Ureter (tissue), 1 donor: ENCODE measurements at places on chromosomes 2 and 18.

GRCh38 chr2:5230444-5230843 lies 461.7 kb upstream of the SOX11 start:
- DNase-seq, result no peak

GRCh38 chr2:44929159-44929734 lies 12.3 kb upstream of the SIX3 start:
- DNase-seq, result no peak

DNA sequence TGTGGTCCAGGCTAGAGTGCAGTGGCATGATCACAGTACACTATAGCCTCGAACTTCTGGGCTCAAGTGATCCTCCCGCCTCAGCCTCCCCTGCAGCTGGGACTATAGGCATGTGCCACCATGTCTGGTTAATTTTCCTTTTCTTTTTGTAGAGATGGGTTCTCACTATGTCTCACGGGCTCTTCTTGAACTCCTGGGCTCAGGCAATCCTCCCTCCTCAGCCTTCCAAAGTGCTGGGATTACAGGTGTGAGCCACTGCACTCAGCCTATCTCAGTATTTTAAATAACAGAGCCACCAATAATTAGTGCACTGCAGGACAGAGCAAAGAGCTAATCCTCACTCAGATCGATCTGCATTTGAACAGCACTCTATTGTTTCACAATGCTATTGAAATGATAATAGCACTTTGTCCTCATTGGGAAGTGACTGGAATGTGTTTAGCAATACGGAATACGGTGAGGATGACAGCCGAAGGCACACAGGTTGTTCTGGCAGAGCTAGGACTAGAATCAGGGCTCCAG lies 335.9 kb downstream of the DLGAP1 start:
- no peak for DNase-seq

DNA sequence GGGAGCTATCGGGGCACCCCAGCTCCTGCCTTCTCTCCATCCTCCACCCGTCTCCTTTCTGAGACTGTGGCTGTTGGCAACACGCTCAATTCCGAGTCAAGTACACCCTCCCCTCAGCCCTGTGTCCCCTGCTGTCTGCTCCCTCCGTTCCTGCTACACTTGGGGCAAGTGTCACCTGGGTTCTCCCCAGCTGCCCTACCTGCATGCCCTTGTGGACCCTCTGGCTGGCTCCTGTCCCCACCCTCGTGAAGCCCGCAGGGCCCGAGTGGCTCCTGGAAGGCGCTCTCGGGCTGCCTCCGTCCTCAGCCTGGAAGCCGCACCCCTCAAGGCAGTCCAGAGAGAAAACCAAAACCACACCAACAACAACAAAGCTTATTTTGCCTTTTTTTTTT lies 33.9 kb downstream of the PDIA6 start:
- DNase-seq, result no peak

DNA sequence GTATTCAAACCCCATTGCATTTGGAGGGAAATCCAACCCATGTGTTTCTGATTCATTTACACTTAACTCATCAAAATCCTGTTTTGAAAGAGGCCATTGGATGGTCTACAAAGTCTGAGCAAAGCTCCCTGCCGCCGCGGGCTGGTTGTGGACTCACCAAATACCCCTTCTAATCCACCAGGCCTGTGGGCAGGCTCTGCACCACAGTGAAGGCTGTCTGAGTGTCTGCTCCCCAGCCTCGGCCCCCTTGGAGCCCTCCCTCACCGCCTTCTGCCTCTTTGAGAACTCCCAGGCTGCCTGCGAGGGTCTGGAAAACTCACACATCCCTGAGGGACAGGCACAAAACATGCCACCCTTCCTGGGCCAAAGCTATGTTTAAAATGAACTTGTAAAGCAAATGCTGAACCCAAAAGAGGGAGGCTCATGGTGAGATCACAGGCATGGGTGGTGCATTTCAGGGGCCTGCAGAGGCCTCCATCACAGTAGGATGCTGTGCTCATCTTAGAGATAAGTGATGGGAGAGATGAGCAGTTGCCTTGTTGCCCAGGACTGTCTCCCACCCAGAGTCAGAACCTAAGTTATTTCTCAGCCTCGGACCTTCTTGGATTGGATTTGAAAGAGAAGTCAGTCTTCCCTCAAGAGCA lies 225.0 kb downstream of the CYP26B1 start:
- DNase-seq, result no peak

DNA sequence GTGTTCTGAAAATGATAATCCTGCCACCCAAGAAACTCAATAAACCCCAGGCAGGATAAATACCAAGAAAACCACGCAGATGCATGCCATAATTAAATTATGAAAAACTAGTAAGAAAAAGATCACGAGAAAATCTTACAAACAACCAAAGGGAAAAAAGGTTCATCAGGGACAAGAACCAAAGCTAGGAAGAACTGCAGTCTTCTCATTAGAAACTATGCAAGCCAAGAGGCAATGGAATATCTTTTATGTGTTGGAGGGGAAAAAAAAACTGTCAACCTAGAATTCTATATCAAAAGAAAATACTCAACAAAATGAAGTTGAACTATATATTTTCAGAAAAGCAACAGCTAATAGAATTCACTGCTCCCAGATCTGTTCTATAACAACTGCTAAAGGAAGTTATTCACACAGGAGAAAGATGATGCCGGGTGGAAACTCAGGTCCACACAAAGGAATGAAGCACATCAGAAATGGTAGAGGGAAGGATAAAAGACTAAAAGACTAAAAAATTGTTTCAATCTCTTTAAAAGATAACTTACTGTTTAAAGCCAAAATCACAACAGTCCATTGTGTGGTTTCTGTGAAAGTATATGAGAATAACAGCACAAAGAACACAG lies 55.0 kb downstream of the NDUFA10 start:
- DNase-seq, result no peak

- DNase-seq, result no peak
Observed at GRCh38 chr2:126878601-126879000, 20.1 kb upstream of the TEX51 start.

DNA sequence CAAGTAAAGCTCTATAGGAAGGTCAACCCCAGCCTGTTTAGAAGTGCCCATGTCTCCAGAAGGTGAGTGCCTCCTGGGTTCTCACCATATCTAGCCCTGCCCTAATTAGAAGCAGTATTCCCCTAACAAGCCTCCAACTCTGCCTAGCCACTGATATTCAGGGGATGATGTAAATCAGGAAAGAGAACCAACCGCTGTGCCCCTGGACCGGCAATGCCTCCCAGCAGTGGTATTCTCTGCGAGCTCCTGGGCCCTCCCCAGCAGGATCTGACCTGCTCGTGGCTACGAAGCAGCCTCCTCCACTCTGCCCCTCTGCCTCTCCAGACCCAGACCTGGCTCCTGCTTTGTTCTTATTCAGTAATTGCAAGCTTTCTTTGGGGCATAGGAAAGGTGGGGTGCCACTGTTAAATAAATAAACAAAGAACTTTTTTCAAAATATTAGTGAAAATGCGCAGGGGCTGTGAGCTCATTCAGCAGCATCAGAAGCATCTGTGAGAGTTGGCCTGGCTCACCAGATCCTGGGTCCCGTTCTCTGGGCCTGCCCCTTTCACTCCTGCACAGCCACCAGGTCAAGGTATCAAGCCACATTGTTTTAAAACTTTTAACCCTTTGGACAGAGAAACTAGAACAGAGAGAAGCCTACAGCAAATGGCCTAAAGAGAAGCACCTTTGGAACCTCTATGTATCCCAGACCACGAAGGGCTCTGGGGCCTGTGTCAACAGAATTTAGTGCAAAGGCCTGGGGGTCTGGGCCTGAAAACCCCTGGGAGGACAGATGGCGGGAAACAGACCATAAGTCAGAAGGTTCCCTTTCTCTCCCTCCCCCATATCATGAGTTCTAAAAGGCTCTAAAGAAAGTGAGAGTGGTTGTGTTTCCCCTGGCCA lies 11.9 kb downstream of the MREG start:
- no peak for DNase-seq

- no peak for DNase-seq
Observed at GRCh38 chr18:59101830-59102414, 37.8 kb upstream of the SEC11C start.

DNA sequence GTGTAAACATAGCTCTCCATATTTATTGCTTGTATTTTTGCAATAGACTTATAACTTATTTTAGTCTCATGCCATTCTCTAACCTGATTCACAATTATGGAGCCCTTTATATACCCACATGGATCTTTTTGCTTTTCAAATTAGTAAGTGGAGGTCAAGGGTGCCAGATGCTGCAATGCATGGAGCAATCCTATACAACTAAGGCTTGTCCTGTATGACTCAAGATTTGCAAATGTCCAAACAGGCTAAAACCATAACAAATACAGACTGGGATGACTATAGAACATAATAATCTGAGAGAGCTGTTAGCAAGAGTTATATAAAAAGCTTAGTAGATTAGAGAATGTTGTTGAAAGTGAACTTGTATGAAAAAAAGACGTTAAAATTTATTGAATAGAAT lies 690.4 kb upstream of the NRXN1 start:
- DNase-seq, result no peak

DNA sequence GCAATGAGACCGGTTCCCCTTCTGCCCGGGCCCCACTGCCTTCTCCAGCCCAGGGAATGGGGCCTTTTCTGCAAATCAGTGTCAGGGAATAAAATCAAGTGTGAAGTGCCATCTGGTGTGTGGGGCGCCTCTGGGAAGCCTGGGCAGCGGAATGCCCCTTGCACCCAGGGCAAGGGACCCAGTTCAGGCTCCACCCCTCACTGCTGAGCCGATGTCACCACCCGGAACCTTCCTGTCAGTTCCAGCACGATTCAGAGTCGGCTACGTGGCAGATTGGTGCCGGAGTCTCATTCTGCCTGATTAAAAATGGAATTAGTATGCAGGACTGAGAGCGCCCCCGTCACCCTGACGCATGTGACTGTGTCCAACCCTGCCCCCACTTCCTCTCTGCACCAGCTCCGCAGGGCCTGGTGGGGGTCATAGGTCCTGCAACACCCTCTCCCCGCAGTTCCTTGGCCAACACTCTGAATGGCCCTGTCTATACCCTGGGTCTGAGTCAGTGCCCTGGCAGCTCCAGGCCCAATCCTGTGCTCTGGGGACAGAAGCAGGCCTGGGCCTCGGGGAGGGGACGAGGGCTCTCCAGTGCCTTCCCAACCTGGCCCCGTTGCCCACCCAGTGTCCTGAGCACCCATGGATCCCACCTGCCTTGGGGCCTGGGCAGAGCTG lies 8.2 kb upstream of the ALPI start:
- DNase-seq, result no peak

DNA sequence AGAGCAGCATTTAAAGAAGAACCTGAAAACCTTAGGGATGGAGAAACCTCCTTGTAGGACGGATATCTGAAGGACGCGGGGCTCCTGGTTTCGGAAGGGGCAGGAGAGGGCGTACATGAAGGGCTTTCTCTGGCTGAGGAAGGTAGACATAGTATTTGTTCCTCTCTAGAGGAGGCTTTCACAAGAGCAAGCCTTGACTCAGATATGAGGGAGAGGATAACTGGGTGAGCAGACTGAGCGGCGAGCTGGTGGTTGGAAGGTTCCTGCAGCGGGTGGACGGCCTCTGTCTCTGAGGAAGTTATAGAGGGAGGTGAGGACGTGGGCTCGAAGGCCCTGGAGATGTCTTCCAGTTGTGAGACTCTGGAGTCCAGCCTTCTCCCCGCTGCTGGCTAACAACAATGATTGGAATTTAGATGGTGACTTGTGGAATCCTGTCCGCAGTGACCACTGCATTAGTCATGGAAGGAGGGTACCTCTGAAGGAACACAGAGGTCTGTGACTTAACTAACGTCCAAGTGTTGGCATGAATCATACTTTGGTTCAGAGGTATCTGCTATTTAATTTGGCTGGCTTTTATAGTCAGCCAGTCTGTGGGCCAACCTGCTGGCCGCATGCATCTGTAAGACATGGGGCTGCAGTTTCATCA lies 80.9 kb downstream of the ASAP2 start:
- DNase-seq, result no peak

GRCh38 chr2:131120815-131121317 lies 15.7 kb downstream of the PLEKHB2 start:
- DNase-seq, result no peak

DNA sequence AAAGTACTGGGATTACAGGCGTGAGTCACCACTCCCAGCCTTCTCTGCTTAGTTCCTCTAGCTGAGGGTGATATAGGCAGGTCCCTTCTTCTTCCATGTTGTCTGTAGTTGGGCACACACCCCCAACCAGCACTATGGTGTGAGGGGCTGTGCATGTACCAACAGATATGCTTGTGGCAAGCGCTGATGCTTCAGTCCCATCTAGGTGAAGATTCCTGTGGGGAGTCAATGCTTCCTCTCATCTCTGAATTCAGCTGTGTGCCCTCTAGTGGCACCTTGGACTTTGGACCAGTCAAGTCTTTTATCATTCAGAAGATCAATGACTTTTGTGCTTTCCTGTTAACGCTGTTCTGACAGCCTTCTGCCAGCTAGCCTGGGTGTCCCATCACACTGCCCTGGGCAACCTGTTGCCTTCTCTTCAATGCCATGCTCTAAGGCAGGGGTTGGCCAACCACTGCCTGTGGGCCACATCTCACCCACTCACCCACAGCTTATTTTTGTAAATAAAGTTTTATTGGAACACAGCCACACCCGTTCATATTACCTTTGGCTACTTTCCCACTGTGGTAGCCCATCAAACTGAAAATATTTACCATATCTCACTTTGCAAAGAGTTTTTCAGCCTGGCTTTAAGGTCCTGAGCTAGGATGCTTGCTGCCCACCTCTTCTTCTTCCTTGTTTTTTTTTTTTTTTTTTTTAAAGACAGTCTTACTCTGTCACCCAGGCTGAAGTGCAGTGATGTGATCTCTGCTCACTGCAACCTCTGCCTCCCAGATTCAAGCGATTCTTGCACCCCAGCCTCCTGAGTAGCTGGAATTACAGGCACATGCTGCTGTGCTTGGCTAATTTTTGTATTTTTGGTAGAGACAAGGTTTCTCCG lies 51.0 kb downstream of the NPAS2 start:
- no peak for DNase-seq

GRCh38 chr2:212777020-212777491 lies 238.5 kb upstream of the ERBB4 start:
- DNase-seq, result no peak

GRCh38 chr2:33144243-33144642 lies 197.5 kb downstream of the LTBP1 start:
- no peak for DNase-seq

GRCh38 chr2:130261970-130262760 lies 63.9 kb upstream of the TUBA3E start:
- DNase-seq, result no peak
